SIG-M5 (cell line): ENCODE measurements at places on chromosomes 6 and 20.

- DNase-seq: no peak
Observed at GRCh38 chr6:41336824-41337223, 1.4 kb downstream of the NCR2 start.

DNA sequence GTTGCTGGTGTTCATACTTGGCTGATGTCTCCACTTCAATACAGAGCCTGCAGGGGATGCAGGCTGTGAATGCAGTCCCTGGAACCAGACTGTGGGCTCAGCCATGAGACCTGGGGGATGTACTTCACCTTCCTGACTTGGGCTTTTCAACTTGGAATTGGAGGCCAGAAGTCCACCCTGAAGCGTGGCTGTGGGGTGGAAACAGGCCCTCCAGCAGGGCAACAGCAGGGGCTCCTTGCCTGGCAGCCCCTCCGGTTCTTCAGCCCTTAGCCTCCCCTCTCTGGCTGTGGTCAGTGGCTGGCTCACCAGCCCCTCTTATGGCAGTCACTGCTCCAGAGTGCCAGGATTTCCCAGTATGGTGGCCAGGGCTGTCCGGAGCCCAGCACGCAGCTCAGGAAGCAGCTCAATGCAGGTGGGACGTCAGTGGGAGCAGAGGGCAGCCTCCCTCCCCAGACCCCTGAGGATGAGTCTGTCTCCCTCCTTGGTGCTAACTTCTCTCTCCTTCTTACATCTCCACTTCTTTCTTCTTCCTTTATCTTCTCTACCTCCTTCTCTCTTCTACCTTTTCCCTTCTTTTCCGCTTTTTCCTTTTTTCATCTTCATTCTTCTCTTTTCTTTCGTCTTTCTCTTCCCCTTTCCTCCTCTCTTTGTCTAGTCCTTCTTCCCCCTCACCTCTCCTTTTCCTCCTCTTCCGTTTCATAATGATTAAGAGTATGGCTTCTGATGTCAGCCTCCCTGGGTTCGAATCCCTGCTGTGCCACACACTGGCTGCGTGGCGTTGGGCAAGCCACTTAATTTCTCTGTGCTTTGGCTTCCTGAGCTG is 45.3 kb downstream of the SLC52A3 start:
- DNase-seq: no peak

- no peak for DNase-seq
Observed at GRCh38 chr6:114096561-114097172, 125.7 kb upstream of the HDAC2 start.

DNA sequence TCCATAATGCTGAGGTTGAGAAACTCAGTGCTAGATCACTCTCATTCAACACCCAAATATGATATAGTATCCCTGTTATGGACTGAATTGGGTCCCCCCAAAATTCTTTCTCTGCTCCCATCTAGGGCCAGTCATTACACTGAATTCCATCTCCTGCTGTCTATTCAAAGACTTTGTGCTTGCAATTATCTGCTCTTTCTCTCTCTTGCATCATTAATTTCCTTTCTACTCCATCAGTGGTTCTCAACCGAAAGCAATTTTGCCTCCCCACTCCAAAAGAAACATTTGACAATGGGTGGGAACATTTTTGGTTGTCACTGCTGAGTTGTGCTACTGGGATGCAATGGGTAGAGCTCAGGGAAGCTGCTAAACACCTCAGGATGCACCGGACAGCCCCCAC is 271.5 kb upstream of the CDYL start:
- no peak for DNase-seq

GRCh38 chr20:19712721-19713260 is 45.3 kb upstream of the RIN2 start:
- DNase-seq: no peak

DNA sequence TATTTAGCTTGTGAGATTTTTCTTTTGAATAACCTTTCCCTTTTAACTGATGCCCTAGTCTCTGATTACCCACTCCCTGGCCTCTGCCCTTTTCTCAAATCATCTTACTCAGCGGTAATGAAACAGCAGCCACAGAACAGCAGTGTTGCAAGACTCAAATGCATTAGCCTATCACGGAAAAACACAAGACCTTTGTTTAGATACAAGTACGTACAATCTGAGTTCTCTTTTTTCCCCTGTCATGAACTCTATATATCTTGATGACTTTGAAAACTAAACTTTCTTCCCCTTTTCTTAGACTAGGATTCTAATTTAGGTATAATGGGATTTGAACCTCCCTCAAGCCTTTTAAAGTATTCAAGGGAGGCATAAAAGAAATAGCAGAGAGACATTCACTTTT is 1034.9 kb downstream of the EYS start:
- DNase-seq: no peak

- DNase-seq: no peak
Observed at GRCh38 chr20:33897313-33897912, 86.3 kb downstream of the CHMP4B start.

GRCh38 chr20:52668626-52669025 is 303.5 kb upstream of the TSHZ2 start:
- no peak for DNase-seq

GRCh38 chr6:118218156-118218555 is 311.1 kb downstream of the SLC35F1 start:
- DNase-seq: no peak

DNA sequence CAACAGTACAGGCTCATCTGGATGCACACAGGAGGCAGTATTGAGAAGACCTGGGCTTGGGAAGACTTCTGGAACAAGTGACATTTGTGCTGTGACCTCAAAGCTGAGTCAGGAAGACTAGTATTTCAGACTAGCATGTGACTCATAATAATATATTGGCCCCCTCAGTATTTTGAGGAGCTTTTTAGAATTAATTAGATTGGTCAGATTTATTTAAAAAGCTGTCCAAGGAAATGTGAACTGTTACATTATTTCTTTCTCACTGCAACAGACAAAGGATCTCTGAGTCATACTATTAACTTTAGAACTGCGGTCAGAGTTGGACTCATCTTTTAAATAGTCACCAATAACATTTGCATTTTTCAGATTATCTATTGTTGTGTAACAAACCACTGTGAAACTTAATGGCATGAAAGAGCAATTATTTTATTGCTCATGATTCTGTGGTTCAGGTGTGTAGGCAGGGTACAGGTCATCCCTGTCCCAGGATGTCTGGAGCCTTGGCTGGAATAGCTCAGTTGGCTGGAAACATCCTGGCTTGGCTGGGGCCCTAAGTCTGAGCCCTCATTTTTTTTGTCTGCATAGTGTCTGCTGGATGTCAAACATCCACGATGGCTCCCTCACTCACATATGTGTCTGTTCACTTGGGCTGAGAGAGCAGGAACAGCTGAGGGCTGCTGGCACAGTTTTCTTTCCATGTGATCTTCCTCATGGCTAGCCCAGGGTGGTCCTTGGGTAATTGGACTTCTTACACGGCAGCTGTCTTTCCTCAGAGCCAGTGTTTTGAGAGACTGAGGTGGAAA is 46.9 kb downstream of the MAP3K4 start:
- DNase-seq: no peak

DNA sequence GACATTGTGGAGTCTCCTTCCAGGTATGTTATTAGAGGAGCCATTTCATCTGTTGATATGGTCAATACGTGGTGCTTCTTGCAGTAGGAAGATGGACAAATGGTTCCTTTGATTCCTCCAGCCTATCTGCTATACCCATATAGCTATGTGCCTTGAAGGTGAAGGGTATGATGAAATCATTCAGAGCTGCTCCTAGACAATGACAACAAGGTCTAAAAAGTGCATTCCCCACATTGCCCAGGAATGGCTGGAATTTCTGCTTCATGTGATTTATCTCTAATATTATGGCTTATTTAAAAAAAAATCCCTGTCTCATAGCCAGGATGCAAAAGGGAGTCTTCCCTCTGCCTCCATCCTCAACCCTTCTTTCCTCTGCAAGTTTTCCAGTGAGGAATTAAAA is 14.1 kb downstream of the DAAM2 start:
- no peak for DNase-seq

DNA sequence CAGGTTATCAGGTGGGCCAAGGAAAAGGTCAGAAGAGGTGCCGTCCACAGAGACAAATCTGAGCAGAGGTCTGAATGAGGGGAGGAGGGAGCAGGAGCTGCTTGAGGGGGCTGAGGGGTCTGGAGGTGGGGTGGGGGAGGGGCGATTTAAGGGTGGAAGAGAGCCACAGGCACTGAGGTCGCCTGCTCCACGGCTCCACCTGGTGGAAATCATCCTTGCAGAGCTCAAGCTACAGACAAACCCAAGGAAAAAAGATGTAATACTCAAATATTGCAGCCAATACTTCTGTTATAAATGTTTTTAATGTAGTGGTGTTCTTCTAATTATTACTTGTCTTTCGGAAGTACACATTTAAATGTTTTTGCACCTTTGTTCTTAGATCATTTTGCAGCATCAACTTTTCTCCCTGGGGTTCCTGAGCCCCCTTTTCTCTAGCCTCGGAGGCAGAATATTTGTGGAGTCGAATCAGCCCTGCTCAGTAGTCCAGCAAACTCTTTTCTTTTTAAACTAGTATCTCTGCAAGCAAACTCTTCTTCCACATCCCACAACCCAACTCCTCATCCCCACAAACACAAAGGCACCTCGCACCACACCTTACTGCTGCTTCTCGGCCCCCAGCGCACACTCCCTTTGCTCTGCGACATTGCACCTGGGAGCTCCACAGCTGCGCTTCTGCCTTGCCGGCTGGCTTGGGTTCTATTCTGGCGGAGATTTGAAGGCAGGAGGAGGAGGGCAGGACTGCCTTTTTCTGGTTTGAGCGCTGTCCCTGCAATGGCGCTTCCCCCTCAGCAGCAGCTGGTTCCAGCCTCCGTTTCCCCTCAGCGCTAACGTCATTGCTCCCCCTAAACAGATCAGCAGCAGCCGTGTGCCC is 51.0 kb upstream of the TFAP2A start:
- DNase-seq: no peak

GRCh38 chr6:5684320-5685053 is 322.2 kb downstream of the NRN1 start:
- DNase-seq: no peak

GRCh38 chr6:47687432-47687831 is 10.9 kb upstream of the ADGRF4 start:
- DNase-seq: no peak

DNA sequence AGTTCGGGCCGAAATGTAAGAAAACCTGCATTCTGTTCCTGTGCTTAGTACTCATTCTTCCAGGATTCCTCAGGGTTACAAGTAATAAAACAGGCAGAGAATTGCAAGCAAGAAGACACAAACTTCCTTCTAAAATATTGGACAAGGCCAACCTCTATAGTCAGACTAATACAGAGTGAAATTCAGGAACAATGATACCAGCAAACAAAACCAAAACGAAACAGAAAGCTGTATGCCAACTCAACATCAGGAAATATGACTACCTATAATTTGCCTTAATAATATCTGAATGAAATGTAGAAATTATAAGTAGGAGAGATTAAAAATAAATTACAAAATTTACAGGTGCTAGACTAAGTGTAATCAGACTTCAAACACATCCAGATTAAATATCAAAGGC is 238.8 kb downstream of the HIVEP2 start:
- no peak for DNase-seq

GRCh38 chr6:158559338-158559894 is 475 bp upstream of the TMEM181 start:
- DNase-seq: no peak

GRCh38 chr6:163750431-163751031 is 336.0 kb downstream of the QKI start:
- no peak for DNase-seq

DNA sequence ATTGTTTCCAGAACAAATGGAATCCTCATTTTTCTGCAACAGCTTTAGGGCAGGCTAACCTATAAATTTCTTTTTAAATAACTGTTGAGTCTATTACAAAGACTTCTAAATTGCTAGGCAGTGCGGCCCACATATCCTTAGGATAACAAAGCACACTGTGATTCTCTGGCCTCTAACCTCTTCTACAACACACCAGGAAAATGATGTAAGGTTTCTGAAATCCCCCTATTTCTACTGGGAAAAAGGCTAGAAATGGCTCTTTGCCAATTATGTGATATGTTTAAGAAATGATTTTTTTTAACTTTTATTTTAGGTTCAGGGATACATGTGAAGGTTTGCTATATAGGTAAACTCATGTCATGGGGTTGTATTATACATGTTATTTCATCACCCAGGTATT is 17.3 kb upstream of the NT5E start:
- no peak for DNase-seq

DNA sequence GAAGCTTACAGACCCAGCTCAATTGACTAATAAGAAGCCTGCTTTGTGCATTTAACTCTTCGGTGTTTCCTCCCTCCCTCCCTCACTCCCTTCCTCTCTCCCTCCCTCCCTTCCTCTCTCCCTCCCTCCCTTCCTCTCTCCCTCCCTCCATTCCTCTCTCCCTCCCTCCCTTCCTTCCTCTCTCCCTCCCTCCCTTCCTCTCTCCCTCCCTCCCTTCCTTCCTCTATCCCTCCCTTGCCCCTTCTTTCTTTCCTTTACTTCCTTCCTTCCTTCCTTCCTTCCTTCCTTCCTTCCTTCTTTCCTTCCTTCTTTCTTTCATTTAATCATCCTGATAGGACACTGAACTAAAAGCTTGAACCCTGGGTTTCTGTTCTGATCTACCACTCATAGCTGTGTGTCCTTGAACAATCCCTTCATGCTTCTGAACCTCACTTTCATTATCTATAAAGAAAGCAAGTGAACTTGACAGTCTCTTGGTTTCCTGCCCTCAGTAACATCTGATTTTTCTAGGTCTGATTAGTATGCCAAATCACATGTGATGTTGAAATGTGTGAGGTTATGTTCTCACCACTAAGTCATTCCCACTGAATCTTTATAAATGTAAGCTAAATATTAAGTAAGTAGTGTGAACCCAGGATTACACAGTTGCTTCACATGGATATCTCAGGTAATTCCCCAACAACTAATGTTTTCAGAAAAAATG is 132.3 kb upstream of the BMP2 start:
- no peak for DNase-seq

GRCh38 chr6:157865249-157865648 is 42.2 kb downstream of the SNX9 start:
- no peak for DNase-seq

GRCh38 chr6:76683985-76684384 is 611.5 kb upstream of the IMPG1 start:
- no peak for DNase-seq

GRCh38 chr6:128074567-128074966 is 173.7 kb upstream of the THEMIS start:
- no peak for DNase-seq

DNA sequence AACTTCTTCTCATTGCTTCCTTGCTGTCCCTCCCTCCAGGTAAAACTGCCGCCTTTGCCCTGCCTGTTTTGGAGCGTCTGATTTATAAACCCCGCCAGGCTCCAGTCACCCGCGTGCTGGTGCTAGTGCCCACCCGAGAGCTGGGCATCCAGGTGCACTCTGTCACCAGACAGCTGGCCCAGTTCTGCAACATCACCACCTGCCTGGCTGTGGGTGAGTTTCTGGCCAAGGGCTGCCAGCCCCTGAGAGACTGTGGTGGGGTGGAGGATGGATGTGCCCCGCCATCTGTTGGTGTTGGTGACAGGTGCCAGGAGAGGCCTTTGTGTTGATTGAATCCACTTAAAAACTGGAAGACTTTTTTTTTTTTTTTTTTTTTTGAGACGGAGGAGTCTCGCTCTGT is 9.5 kb downstream of the DDX27 start:
- DNase-seq: no peak
